Kidney epithelial cell (primary cell): ENCODE measurements at places on chromosomes 1 and 21.

GRCh38 chr21:44872323-44872648 lies 1.2 kb downstream of the PTTG1IP start:
- no peak for DNase-seq

DNA sequence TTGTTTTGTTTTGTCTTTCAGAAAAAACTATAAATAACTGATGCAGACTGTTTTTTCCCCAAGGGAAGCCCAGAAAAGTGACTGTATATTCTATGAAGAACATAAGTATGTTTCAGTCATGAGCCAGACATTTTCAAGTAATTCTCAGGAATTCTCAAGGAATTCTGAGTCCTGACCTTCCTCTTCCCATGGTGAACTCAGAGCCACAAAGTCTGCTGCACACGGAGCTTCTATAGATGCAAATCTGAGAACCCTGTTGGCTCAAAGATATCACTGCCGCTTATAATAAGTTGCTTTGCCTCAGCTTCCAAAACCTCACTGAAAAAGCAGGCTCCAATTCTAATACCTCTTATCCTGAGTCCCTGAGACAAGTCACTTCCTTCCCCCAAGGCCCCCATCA lies 418.5 kb upstream of the RUNX1 start:
- DNase-seq = no peak

- DNase-seq = no peak
Observed at GRCh38 chr1:76098845-76099244, 24.3 kb downstream of the ST6GALNAC3 start.

- no peak for DNase-seq
Observed at GRCh38 chr1:20787029-20787839, at the start of gene HP1BP3. Gene HP1BP3 (minus strand): TSS chr1:20787307. CDS start chr1:20780440, 6,867 bp downstream.

DNA sequence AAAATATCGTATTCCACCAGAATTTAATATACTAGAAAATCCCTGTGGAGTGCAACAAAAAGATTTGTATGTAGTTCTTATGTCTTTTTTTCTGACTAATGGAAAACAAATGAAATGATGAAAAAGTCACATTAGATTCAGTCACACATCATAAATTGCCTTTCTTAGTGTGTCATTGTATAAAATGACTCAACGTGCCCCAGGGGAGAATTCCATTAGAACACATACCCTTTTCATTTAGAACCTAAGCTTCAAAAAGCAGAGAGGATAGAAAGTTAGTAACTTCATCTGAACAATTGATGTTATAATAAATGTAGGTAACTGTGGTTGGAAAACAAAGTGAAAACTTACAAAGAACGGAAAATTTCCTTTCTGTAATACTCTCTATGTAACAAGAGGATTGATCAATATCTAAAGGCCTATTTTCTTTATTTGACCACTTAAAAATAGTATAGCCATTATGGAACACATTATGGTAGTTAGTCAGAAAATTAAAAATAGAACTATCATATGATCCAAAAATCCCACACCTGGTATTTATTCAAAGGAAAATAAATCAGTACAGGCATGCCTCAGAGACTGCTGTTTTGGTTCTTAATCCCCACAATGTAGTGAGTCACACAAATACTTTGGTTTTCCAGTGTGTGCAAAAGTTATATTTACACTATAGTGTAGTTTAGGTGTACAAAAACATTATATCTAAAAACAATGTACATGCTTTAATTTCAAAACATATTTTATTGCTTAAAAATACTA lies 1016.1 kb downstream of the KCNT2 start:
- DNase-seq = peak; percentile 79

DNA sequence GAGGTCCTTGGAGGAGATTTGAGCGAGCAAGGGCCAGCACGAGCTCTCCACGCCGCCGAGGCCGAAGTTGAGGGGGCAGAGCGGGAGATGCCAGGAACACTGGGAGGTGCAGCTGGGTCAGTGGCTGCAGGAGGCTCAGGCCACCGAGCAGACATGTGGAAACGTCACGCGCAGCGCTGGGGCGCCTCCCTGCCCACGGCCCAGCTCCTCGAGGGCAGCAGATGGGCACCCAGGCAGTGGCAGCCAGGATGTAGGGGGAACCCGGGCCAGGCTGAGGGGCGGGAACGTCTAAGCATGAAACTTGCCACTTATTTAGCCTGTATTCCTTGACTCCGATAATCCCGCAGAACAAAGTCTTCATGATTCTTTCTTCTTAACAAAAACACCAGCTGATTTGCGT lies 114.1 kb downstream of the UCK2 start:
- no peak for DNase-seq

DNA sequence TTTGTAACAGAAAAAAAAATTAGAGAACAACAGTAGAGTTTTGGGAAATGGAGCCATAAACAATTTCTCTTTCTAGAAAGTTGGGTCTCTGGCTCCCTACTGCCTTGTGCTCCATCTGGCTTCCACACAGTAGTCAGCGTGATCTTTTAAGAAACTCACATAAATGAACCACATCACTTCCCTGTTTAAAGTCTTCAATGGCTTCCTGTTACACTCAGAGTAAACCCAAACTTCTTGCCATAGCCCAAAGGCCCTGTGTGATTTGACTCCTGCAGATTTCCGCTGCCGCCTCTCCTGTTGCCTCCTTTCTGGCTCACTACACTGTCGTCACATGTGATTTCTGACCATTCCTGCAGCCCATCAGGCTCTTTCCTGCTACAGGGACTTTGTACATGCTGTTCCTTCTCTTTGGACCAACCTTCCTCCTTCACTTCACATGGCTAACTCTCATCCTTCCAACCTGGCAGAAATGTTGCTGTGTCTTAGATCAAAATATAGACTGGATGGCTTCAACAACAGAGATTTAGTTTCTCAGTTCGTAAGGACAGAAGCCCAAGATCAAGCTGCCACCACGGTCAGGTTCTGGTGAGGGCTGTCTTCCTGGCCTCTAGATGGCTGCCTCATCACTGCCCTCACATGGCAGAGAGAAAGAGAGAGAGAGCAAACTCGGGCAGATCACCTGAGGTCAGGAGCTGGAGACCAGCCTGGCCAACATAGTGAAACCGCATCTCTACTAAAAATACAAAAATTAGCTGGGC lies 34.0 kb downstream of the OPRD1 start:
- no peak for DNase-seq

GRCh38 chr1:77797991-77798390 lies 18.5 kb downstream of the MIGA1 start:
- no peak for DNase-seq

DNA sequence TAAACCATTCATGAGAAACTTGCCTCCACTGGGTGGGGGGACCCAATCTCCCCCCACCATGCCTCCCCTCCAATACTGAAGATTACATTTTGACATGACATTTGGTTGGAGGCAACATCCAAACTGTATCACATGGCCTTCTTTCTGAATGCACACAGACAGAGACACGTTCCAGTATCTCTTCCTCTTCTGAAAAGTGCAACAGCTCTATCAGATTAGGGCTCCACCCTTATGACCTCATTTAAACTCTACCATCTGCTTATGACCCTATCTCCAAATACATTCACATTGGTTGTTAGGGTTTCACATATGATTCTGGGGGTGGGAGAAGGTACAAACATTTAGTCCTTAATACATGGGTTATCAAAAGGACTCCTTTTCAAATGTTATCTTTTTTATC lies 481.8 kb upstream of the NFIA start:
- DNase-seq = no peak

- DNase-seq = no peak
Observed at GRCh38 chr1:176552999-176553398, 90.0 kb downstream of the PAPPA2 start.

- no peak for DNase-seq
Observed at GRCh38 chr1:182283746-182284544, 107.6 kb downstream of the GLUL start.

DNA sequence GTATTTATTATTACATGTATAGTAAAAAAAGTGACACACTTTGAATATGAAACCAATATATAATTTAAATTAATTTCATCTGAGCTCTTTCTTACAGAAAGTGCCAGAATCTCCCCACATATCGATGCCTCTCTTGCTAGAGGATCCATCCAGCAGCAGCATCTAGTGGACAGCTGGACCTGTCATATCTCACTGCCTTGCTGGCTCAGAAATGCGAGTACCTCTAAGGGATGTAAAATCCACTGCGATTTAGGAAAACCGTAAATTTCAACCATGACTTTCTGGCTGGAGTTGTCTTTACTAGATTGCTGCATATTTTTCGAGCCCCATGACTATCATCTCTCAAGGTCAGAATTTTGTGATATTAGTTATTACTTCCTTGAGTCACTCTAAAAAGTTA lies 333.8 kb downstream of the NEGR1 start:
- DNase-seq = no peak

DNA sequence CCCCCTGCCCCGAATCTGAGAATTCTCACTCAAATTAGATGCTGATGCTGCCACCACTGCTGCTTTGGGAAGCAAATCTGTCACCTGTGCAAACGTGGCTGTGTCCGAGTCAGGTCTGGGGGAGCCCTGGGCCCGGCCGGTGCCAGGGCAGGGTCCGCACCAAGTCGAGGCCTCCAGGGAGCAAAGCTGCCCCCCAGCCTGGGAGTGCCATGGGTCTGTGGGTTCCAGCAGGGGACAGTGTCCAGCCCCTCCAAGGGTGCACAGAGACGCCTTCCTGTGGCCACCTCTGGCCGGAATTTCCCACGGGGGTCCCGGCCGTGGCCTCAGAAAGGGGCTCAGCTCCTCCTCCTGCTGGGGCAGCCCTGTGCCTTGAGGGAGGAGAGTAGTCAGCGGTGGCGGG lies 27.7 kb upstream of the TTLL10 start:
- DNase-seq = no peak

GRCh38 chr1:234256359-234256758 lies 116.9 kb upstream of the COA6 start:
- peak; percentile 54 for DNase-seq

DNA sequence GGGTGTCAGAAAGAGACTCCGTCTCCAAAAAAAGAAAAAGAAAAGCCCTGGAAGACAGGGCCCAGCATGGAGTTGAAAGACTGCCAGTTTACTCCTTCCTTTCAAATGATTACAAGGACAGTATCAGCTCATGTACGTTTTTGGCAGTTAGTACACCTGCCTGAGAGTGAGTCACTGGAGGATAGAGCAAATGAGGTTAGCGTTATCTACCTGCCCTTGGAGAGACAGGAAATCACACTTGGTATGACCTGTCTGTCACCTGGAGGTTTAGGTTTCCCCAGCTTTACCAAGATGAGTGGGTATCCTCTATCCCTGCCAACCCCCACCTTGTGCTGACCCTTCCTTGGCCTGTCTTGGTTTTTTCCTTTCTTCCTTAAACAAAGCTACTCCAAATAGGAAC lies 96.8 kb upstream of the BMP8A start:
- DNase-seq = no peak

- no peak for DNase-seq
Observed at GRCh38 chr1:16612332-16613172, 812 bp downstream of the NBPF1 start.

DNA sequence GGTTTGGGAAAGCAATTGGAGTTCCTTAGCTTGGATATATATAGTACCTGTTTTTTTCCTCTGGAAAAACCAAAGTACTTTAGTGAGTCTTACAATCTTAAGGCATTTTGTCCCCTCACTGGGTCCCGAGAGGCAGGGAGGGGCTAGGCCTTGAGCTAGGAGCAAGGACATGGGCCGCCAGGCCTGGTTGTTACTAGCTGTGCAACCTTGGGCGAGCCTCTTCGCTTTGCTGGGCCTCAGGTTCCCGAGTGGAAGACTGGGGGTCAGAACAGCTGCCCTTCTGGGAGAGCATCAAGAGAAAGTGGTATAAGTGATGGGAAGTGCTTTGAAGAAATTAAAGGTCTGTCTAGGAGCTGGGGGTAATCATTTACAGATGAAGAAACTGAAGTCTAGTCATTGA lies 553.2 kb downstream of the KIF26B start:
- peak; percentile 23 for DNase-seq

DNA sequence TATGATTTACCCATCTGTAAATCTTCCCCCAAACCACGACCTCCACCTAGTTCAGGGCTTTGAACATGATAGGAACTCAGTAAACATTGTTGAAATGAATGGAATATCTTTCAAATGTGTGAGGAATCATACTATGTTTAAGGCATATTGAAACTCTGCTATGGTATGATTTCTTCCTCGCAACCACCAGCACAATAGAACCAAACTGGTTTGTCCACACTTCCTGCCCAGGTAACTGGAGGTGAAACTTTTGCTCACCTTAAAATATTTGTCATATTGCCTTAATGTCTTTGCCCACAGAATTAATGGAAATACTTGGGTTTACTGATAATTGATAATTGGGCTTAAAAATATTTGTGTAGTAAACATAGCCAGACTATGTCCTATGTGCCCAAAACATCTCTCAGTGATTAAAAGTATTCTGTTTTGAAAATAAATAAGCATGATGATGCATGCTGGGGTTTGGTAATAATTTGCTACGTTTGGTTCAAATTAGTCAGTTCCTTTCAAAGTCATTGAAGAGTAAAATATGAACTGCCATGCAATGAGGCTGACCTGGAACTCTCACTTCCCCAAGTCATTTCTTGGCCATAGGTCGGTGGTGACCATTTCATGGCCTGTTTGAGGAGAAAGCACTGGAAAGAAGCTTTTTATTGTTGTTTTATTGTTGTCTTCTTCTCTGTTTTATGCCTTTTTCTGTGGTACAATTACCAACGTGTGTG lies 73.3 kb downstream of the TNFSF18 start:
- DNase-seq = no peak

- no peak for DNase-seq
Observed at GRCh38 chr1:110464340-110464739, 13.4 kb downstream of the PROK1 start.

- no peak for DNase-seq
Observed at GRCh38 chr1:48251821-48252220, 29.3 kb downstream of the SLC5A9 start.

DNA sequence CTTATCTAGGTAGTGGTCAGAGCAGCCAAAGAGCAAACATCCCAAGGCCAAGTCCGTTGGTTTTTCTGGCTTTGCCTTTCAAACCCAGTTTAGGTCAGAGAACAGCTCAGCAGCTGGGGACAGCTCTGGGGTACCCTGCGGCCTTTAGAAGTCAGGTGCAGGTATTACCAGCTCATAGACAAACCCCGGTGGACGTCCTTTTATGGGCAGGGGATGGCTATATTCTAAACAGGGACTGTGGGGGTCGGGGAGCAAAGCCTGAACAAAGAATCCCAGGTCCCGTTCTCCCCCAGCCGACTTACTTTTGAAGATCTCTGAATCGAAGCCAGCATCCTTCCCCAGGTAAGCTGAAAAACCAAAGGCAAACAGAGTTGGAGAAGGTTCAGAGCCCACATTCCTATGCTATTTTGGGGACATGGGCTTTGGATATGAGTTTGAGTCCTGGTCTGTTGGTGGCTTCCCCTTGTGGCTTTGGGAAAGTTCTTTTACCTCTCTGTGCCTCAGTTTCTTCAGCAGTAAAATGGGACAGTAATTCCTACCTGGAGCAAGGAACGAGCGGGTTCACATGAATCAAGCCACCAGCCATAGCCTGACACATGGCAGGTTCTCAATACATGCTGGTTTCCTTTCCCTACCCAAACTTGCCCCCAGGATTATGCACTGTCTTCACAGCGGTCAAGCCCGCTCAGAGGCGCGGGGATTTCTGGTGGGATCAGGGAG lies 16.6 kb downstream of the MYOM3 start:
- no peak for DNase-seq

GRCh38 chr21:32567626-32568025 lies 17.7 kb downstream of the TCP10L start:
- DNase-seq = no peak

GRCh38 chr1:116661633-116662032 lies 5.9 kb downstream of the IGSF3 start:
- no peak for DNase-seq

GRCh38 chr1:101144671-101145448 lies 92.0 kb upstream of the S1PR1 start:
- DNase-seq = no peak
